Fibroblast of pulmonary artery (primary cell): ENCODE measurements at places on chromosomes 3 and 15.

- DNase-seq = no peak
Observed at GRCh38 chr15:91118817-91119590, 18.9 kb downstream of the SV2B start.

GRCh38 chr3:10416730-10417300 is 88.6 kb downstream of the ATP2B2 start:
- no peak for DNase-seq

GRCh38 chr3:182479419-182480336 is 313.6 kb upstream of the ATP11B start:
- no peak for DNase-seq

DNA sequence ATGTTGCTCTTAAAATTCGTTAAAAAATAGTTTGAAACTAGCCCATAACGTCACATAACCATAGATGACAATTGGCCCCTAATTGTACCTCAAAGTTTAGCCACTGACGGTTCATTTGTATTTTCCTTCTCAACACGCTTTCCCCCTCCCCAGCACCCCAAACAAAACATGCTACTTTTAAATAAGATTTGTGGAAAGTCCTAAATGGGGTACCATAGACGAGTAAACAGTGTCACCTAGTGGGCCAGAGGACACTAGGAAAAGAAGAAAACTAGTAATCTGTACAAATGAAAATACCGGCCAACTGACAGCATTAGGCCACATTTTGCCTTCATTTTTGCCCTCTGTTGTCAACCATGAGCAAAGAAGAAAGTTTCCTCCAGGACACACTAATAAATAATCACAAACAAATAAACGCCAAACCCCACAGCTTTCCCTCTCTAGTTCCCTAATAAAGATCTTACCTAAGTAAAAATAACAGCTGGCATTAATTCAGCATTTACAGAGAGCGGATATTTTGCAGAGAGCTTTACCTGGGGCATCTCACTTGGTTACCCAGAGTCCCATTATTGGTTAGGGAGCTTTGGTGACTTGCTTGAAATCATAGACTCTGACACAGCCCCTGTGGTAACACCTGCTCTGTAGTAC is 175.1 kb upstream of the ATP11B start:
- DNase-seq = peak; percentile 10

DNA sequence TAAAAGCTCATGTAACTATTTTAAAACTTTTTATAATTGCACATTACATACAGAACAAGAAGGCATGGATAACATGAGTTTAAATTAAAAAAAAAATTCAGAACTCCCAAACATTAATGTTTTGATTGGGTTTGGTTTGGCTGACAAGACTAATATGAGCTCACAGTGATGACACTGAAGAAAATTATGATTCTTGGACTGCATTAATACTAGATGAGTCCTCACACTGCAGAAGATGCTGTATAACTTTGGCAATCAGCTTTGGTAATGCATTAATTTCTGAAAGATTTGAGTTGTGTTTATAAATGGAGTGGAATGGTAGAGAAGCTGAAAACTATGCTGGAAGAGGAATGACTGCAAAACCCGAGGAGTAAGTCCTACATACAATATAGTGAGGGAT is 358.9 kb downstream of the PLCL2 start:
- no peak for DNase-seq

DNA sequence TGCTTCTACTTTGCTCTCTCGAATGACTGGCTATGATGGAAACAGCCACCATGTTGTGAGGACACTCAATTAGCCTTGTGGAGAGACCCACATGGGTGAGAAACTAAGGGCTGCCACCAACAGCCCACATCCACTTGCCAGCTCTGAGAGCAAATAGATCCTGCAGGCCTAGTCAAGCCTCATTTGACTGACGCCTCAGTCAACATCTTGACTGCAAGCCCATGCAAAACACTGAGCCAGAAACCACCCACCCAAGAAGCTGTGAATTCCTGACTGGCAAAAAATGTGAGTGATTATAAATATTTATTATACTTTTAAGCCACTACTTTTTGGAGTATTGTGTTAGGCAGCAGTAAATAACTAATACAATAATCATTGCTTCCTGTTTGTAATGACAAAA is 58.4 kb downstream of the NOX5 start:
- DNase-seq = no peak

- no peak for DNase-seq
Observed at GRCh38 chr3:192848371-192849233, 69.1 kb downstream of the MB21D2 start.

DNA sequence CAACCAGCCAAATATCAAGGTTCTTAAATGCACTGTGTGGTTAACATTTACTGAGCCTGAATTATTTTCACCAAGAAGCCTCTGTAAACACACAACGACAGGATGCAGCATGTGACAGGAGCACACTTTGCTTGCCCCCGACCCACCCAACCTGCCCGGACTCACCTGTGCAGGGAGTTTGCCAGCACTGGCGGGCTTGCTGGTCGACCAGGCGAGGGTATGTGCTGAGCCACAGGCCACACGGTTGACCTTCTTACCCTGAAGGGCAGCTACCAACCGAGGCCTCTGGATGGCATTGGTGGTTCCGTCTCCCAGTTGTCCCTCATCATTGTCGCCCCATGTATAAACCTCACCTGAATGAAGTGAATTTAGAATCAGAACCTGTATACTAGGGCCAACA is 25.7 kb upstream of the OCA2 start:
- DNase-seq = no peak

GRCh38 chr3:182244222-182244971 is 532.7 kb downstream of the SOX2 start:
- DNase-seq = no peak

GRCh38 chr3:146589899-146590508 is 15.1 kb downstream of the PLSCR5 start:
- DNase-seq = peak; percentile 76

DNA sequence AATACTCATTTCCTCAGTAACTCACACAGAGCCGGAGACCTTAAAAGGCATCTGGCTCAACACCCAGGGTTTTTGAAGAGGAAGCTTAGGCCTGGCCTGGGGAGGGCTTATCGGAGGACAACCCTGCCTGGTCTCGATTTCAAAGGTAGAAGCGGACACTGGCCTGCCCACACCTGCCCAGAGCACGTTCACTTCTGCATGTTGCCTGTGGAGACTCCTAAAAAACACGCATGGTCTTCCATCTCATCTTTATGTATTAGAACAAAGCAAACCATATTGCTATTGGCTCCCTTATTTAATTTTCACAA is 55.5 kb upstream of the FURIN start:
- DNase-seq = no peak

DNA sequence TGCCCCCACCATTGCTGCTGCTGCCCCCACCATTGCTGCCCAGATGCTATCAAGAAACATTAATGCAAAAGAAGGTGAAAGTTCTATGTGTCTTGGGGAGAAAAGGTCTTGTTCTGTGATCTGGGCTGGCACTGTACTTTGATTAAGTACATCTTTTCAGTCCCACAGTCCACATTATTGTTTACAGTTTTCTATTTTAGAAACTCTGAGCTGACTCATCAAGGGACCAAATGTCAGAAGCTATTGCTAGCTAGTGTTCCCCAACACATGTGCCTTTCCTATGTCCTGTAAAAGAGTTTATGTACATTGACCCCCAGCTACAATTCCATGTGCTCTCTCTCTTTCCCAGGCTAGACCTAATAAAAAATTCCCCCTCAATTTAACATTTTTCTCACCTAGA is 264.7 kb upstream of the NECTIN3 start:
- DNase-seq = no peak

DNA sequence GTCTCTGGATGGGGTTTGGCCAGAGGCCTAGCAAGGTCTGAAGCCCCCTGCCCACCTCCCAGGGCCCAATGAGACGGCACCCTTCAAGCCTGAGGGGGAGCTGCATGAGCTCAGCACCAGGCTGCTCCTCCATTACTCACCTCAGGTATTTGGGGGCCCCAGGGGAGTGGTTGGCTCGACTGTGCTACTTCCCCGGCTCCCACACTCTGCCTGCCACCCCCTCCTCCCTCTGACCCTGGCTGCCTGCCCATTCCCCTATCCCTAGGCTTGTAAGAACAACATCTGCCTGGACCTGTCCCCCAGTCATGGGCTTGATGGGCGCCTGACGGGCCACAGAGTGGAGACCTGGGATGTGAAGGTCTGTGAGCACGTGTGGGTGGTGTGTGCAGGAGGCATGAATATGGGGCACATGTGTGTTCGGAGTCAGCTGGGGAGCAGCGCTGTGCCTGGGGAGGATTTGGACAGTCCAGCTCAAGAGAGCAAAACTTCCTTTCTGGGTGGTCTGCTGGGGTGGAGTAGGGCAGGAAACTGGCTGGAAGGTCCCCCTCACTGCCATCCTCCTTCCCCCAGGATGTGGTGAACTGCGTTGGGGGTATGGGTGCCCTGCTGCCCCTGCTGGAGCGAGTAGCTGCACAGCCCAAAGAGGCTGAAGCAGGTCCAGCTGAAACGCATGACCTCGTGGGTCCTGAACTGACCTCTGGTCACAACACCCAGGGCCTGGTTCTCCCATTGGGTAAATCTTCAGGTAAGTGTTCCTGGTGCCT is 17.4 kb downstream of the NBEAL2 start:
- DNase-seq = no peak

- peak; percentile 60 for DNase-seq
Observed at GRCh38 chr15:96325541-96326327, 4.8 kb upstream of the NR2F2 start.
